ENCODE measurements at places on chromosomes 2 and 18. TPM values are rescaled to one million over a fixed set of nuclear protein-coding genes. Genes with fewer than 3 reads are reported as not detected.

KCNE4 gene
- 21.5 TPM for total RNA-seq

CAPN10 gene
- total RNA-seq, result 23.7 TPM

VAMP5 gene
- 60.3 TPM for total RNA-seq

HSPE1 gene
- total RNA-seq, result 61.2 TPM

CASP8 gene
- 19.2 TPM for total RNA-seq

GPR39 gene
- 0.42 TPM for total RNA-seq

SNRNP200 gene
- total RNA-seq, result 99.7 TPM

CLEC4F gene
- not detected for total RNA-seq

HOXD12 gene
- not detected for total RNA-seq

DLGAP1 gene
- 6.6 TPM for total RNA-seq

MARCO gene
- 29.2 TPM for total RNA-seq

EGR4 gene
- not detected for total RNA-seq

KLHL41 gene
- 0.81 TPM for total RNA-seq

PLEKHH2 gene
- 38.0 TPM for total RNA-seq

CMPK2 gene
- 3.7 TPM for total RNA-seq

ANKRD53 gene
- total RNA-seq, result 1.9 TPM

ERICH2 gene
- total RNA-seq, result 0.69 TPM

IHH gene
- not detected for total RNA-seq

NFATC1 gene
- total RNA-seq, result 39.2 TPM

ZDBF2 gene
- 20.2 TPM for total RNA-seq

PID1 gene
- total RNA-seq, result 88.6 TPM

ELOA2 gene
- not detected for total RNA-seq

SERPINB13 gene
- total RNA-seq, result not detected

KLHL14 gene
- 0.09 TPM for total RNA-seq

FBXO36 gene
- total RNA-seq, result 2.2 TPM

SULT1C4 gene
- 10.3 TPM for total RNA-seq

Measured in aorta (tissue), 5 donors.